Activated CD4-positive, alpha-beta memory T cell treated with anti-CD3 and anti-CD28 coated beads for 36 hours (primary cell): ENCODE measurements at places on chromosomes 5 and 9. TPM values are rescaled to one million over a fixed set of nuclear protein-coding genes. Genes with fewer than 3 reads are reported as not detected.

Gene FREM1
- not detected for total RNA-seq

GRCh38 chr5:146564007-146564762 is 48.2 kb upstream of the GPR151 start:
- no peak for DNase-seq
- no peak overlapping the region for H3K4me3 ChIP-seq
- no peak overlapping the region for H3K27ac ChIP-seq
- H3K27me3 ChIP-seq = no peaks in the 10 kb centered on the region

GRCh38 chr9:110579034-110579861 is at the start of gene SVEP1:
Gene SVEP1, minus strand, starts transcription at chr9:110579741. Its CDS starts 198 bp downstream, at chr9:110579543.
- no peak for DNase-seq
- no peak within 1 kb of the TSS for H3K4me3 ChIP-seq
- H3K4me1 ChIP-seq = peaks cover 2% of the 10 kb centered on the region
- no peaks in the 10 kb centered on the region for H3K36me3 ChIP-seq
- no peak within 1 kb of the TSS for H3K27ac ChIP-seq

DNA sequence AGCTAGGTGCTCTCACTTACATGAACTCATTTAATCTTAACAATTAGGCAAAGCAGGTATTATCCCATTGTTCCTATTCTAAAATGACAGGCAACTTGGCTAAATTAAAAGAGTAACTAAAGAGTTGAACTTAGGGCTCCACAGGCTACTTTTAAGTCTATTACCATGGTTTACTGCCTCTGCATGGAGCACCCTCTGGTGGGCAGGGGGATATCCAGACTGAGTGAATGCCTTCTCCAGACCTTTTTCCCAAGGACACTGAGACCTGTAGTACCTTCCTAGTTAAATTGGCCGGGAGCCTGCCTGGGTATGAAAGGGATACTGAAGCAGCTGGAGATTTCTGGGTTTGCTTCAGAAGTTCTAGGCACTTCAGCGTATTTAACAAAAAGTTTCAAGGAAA is 238.1 kb downstream of the ELAVL2 start:
- H3K27ac ChIP-seq = no peak overlapping the region
- no peak for DNase-seq
- H3K36me3 ChIP-seq = no peaks in the 10 kb centered on the region
- H3K4me1 ChIP-seq = peaks cover 22% of the 10 kb centered on the region
- H3K4me3 ChIP-seq = no peak overlapping the region

DNA sequence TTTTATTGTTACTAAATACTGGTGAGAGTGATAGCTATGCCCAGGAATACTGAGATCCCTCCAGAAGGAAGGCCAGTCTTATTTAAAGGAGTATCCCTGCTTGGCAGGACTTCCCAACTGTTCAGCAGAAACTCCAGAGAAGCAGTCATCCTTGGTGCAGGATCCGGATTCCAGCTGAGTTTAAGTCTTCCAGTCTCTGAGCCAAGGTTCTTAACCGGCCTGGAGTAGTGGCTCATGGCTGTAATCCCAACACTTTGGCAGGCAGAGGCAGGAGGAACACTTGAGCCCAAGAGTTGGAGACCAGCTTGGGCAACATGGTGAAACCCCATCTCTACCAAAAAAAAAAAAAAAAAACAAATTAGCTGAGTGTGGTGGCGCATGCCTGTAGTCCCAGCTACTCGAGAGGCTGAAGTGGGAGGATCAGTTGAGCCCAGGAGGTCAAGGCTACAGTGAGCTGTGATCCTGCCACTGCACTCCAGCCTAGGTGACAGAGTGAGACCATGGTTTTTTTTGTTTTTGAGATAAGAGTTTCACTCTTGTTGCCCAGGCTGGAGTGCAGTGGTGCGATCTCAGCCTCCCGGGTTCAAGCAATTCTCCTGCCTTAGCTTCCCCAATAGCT is 7.6 kb downstream of the NAIF1 start:
- DNase-seq = no peak
- peaks cover 9% of the 10 kb centered on the region for H3K36me3 ChIP-seq
- H3K4me1 ChIP-seq = peaks cover 29% of the 10 kb centered on the region
- no peak overlapping the region for H3K27ac ChIP-seq

Gene PDGFRB
- total RNA-seq = 0.34 TPM

DNA sequence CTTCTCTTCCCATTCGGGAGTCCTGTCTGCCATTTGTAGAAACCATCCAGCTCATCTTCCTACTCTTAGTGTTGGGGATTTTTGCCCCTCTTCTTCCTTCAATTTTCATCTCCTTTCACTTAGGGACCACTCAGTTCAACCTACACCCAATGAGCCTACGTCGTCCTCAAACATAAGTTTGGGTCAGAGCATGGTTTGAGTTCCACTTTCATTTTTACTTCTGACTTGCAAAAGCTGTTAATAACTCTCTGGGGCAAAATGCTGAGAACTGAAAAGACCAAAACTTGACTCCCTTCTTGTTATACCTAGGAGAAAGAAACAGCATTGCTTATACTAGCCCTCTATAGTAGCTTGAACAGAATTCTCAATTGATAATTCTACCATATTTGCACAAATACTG is 381.5 kb upstream of the MPDZ start:
- no peaks in the 10 kb centered on the region for H3K4me1 ChIP-seq
- no peak overlapping the region for H3K4me3 ChIP-seq
- no peaks in the 10 kb centered on the region for H3K27me3 ChIP-seq
- DNase-seq = no peak

- no peak overlapping the region for H3K4me3 ChIP-seq
- no peaks in the 10 kb centered on the region for H3K36me3 ChIP-seq
- no peak overlapping the region for H3K27ac ChIP-seq
- no peaks in the 10 kb centered on the region for H3K4me1 ChIP-seq
- DNase-seq = peak; percentile 36
Measured at GRCh38 chr9:97307091-97307490, 368 bp upstream of the CCDC180 start.

DNA sequence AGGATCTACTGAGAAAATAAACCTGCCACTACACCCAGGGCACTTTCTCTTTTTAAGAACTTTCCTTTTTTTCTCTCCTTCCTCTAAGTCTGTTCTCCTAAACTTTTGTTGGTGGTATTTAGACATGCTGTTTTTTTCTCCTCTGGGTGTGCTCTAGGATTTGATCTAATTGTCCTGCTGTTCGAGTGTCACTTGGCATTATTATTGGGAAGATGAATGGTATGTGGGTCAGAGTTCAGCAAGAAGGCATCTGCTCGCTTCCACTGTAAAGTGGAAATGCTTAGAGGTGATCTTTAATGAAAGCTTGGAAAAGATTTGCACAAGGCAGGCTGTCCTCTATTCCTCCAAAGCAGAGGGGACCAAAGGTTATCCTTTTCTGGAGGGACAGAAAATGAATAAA is 1.3 kb upstream of the PLPPR1 start:
- peaks cover 21% of the 10 kb centered on the region for H3K27me3 ChIP-seq
- H3K36me3 ChIP-seq = no peaks in the 10 kb centered on the region
- H3K4me1 ChIP-seq = no peaks in the 10 kb centered on the region
- no peak overlapping the region for H3K4me3 ChIP-seq
- H3K27ac ChIP-seq = no peak overlapping the region
